Dermis microvascular lymphatic vessel endothelial cell (primary cell): ENCODE measurements at places on chromosomes 2 and 18. TPM values are rescaled to one million over a fixed set of nuclear protein-coding genes. Genes with fewer than 3 reads are reported as not detected.

- DNase-seq: no peak
These were observed 218.6 kb downstream of the DYM start for GRCh38 chr18:49241852-49242251.

- no peak for DNase-seq
These were observed 49.8 kb downstream of the SLC66A2 start for GRCh38 chr18:79901665-79902064.

DNA sequence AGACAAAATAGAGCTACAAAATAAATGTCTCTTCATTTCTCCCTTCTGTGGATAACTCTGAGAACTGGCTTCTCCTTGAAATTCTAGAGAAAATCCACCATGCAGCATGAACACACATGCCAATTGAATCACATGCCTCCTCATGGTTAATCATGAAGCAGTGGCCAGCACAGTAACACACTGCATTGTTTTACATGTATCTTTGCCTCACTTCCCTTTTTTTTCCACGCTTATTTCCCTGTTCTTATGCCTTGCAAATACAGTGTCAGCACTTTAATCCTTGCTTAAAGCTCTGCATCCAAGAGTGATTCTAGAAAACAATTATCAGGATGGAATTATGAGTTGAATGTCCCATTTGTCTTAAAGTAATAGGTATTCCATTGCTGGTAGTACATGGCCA is 50.3 kb upstream of the ZBTB7C start:
- DNase-seq: no peak

CHST10 gene
- total RNA-seq: 6.0 and 8.6 TPM in 2 replicates

DNA sequence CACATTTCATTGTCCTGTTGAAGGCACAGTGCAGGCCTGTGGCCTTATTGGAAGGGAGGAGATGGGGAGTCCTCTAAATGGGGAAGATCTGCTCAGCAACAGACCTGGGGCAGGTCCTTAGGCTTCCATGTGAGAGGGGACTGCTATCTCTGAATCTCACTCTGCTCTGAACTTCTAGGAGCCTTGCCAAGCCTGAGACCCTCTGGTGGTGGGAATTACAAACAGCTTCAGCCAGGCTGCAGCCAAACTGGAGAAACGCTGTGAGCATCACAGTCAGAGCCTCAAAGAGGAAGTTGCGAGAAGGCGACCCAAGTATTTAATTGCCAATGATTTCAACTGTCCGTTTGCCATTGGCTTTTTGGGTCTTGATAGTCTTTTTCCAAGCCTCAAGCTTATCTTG is 66.8 kb upstream of the MC2R start:
- DNase-seq: no peak
